ENCODE measurements at places on chromosomes 2 and 18.

- no peak for DNase-seq
These were observed 208.7 kb downstream of the KCNE4 start for GRCh38 chr2:223260681-223261080.

DNA sequence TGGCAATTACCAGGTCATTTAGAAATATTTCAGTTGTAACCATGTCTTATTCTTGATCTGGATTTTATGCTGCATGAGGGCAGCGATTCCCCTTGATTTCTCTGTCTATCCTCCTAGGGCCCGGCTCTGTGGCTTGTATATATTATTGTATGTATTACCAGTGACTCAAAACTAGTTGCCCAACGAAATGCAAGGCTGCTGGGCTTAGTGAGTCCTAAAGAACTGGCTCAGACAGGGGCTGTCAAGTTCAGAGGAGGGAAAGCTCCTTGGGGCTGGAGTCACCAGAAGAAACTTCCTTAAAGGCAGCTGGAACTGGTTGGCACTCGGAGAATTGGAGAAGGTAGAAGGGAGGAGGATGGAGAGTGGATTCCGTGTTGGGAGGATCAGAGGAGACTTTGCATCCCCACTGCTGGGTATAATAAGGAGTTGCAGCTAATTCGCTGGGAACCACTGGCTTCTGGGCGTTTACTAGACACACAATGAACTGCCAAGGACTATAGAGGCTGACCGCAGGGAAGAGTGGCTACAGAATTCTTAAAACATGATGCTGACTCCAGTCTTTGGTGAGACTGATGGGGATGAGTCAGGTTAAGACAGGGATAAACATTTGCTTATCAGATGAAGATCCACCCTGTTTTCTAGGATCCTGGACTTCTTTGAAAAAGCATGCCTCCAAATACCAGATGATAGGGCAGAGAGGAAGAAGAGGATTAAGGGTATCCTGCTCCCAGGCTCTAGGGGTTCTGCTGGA, 104.3 kb downstream of the PRKCE start:
- no peak for DNase-seq

GRCh38 chr2:25742501-25742900, 69.1 kb upstream of the DTNB start:
- no peak for DNase-seq

DNA sequence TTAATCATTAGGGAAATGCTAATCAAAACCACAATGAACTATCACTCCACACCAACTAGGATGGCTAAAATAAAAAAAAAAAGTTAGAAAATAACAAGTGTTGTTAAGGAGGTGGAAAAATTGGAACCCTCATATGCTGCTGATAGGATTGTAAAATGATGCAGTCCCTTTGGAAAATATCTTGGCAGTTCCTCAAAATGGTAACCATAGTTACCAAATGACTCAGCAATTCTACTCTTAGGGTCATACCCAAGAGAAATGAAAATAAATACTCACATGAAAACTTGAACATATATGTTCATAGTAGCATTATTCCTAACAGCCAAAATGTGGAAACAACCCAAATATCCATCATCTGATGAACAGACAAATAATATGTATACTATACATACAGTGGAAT, 15.7 kb upstream of the ACVR2A start:
- no peak for DNase-seq

- DNase-seq: no peak
These were observed 168.1 kb downstream of the ETAA1 start for GRCh38 chr2:67565262-67565661.

GRCh38 chr2:25632396-25632795, 41.0 kb downstream of the DTNB start:
- no peak for DNase-seq

DNA sequence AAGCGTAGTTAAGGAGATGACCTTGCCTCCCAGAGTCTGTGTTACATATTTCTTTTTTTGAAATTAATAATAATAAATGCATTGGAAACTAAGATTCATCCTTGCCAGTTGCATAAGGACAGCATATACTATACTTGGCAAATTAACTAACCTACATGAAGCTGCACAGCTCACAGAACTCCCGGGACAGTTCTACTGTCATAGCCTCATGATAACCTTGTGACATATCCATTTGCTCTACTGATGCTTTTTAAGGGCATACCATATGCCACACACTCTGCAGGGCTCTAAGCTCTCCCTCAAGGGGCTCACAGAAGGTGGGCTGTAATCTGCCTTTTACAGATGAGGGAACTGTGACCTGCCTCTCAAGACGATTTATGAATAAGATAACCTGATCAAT, 3.8 kb downstream of the ITGB1BP1 start:
- DNase-seq: no peak

DNA sequence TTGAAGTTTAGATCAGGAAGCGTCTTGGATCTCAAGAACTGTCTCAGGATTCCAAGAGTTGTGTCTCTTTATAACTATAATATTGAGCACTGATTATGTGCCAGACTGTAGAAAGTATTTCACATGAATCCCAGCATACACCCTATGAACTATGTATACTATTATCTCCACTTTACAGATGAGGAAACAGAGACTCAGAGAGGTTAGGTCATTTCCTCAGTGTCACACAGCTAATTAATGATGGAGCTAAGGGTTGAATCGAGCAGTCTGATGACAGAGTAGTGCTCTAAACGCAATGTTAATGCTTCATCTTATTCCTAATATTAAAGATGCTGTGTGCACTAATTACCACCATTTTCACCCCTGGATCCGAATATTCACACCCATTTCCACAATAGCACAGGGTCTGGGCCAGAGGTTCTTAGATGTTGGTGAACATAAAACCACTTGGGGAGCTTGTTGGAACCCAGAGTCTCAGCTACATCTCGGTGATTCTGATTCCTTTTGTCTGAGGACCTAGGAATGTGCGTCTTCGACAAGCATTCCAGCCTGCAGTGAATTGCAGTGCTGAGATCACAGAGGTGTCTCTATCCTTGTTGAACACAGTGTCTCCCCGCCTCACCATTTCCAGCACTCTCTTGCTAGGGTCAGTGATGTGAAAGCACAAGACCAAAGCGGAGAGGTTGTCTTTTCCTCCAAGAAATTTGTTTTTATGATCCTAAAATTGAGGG, 213.8 kb downstream of the SP3 start:
- DNase-seq: no peak

DNA sequence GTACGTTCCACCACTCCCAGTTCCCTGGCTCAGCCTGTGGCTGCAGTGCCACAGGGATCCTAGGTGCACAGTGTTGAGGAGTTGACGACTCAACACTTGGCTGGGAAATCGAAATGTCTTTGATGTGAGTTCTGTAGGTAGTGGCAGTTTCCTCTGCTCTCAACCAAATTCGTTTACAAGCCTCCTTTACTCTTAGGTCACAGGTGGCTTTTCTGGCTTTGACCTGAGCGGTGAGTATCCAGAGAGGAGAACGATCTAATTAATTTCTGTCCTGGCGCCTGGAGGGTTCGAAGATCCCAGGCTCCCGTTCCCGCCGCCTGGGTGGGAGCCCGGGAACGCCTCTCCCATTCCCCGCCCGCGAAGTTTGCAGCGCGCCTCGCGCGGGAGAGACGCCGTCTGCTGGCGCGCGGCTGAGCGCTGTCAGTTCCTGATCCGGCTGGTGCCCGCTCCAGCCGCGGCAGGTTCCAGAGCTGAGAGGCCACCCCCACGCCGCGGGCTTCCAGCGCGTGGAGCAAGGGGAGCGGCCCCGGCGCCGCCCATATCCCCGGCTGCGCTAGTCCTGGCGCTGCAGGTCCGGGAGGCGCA, at the start of gene LAMA3:
TSS of gene LAMA3 (plus strand) at position 423 of the 585 bp plus-strand sequence. CDS start 231 bp downstream, outside the sequence.
- DNase-seq: peak; percentile 45

GRCh38 chr2:181462033-181462432, 4.8 kb downstream of the ITGA4 start:
- DNase-seq: no peak
